Activated CD8-positive, alpha-beta T cell treated with anti-CD3 and anti-CD28 coated beads for 36 hours (primary cell): ENCODE measurements at places on chromosomes 3 and 15. TPM values are rescaled to one million over a fixed set of nuclear protein-coding genes. Genes with fewer than 3 reads are reported as not detected.

The CILP gene
- not detected for total RNA-seq

The ALPK3 gene
- 0.16 TPM for total RNA-seq

GRCh38 chr15:101410612-101411011, 78.9 kb downstream of the PCSK6 start:
- DNase-seq: no peak

GRCh38 chr3:174548841-174549623, 310.1 kb upstream of the NAALADL2 start:
- DNase-seq: no peak

GRCh38 chr15:52698514-52698913, 19.3 kb upstream of the ATOSA start:
- no peak for DNase-seq

GRCh38 chr15:31316135-31316795, 10.4 kb upstream of the KLF13 start:
- DNase-seq: peak; percentile 37

The TLE3 gene
- 48.4 TPM for total RNA-seq

- no peak for DNase-seq
Measured at GRCh38 chr3:85709346-85709892, 750.6 kb downstream of the CADM2 start.

- DNase-seq: no peak
Measured at GRCh38 chr3:172931746-172932285, 181.3 kb downstream of the ECT2 start.

The PDZRN3 gene
- not detected for total RNA-seq

The PPM1M gene
- total RNA-seq: 100 TPM

DNA sequence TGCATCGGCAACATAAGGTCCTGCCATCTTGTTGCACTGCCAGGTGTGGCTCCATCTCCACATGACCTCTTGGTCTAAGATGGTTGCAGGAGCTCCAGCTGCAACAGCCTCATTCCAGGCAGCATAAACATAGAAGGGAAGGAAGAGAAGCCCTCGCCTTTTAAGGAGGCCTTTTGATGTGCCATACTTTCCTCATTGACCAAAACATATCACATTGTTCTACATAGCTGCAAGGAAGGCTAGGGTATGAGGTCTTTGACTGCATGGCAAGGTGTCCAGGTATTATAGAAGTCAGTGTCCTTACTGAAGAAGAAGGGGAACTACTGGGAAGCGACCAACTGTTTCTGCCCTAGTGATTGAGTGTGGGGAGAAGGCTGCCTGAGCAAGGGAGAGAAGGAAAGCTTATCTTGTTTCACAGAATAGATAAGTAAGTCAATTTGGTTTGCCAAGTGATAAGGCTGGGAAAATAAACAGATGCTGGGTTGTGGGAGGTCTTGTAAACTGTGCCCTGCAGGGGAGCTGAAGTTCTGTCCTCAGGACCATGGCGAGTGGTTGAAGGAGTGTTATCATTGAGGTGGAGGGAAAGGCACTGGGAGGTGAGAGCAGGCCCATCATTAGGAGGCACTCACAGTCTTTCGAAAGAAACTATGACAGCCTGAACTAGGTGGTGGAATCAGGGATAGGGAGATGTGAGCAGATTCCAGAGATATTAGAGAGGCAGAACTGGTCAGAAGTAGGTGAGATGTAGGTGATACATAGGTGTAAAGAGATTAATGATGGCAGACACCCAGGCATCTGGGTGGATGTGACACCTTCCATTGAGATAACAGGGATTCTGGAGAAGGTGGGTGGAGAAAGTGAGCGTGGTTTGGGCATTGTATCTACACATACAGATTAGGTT, 93.8 kb upstream of the IGF1R start:
- DNase-seq: no peak

The TPRG1 gene
- total RNA-seq: 2.5 TPM

The MKRN3 gene
- 1.6 TPM for total RNA-seq

DNA sequence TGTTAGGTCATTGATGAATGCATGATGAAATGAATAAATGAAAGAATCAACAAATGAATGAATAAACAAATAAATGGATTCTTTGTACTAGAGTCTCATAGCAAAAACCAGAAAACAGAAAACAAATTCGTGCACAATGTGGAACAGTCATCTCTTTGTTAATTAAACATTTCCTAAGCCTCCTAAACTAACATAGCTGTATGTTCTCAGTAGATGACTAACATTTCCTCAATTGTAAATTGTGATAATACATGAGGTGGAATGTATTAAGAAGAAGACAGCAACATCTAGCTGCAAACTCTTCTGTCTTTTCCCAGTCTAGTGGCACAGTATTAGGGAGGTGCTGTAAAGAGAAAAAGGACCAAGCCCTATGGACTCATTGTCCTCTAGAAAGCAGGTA, 1021.0 kb downstream of the MCTP2 start:
- DNase-seq: no peak

DNA sequence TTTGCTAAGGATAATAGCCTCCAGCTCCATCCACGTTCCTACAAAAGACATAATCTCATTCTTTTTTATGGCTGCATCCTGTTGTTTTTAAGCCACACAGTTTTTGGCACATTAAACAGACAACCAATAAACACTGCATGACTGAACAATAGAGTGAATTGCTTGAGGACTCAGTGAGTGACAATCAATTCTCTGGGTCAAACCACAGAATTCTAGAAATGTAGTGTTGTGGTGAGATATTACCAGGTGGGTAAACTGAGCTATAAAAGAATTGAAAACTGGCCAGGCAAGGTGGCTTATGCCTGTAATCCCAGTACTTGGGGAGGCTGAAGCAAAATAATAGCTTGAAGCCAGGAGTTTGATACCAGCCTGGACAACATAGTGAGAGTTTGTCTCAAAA, 154.7 kb upstream of the CADPS start:
- DNase-seq: no peak

DNA sequence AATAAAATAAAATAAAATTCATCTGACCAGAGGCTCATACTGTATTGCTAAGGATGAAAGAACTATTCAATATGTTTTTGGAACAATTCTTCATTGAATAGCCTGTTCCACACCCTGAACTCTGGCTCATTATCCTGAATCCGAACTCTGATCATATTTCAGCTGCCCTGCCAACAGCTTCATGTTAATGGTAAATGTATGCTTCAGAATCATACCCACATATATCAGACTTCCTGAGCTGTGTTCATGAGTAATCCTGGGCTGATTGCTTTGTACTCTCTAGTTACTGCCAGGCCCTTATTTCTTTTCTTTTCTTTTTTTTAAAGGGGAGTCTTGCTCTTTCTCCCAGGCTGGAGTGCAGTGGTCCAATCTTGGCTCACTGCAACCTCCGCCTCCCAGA, 11.8 kb downstream of the INO80 start:
- DNase-seq: no peak

The CPN2 gene
- total RNA-seq: not detected

The GALNT15 gene
- not detected for total RNA-seq

GRCh38 chr3:77595371-77595870, 555.5 kb downstream of the ROBO2 start:
- no peak for DNase-seq

The CELSR3 gene
- 17.8 TPM for total RNA-seq

- DNase-seq: no peak
Measured at GRCh38 chr15:67782691-67782991, 42.7 kb upstream of the SKOR1 start.

GRCh38 chr15:60479361-60480110, 594 bp upstream of the ICE2 start:
- DNase-seq: peak; percentile 38

- no peak for DNase-seq
Measured at GRCh38 chr3:31322460-31322859, 210.3 kb upstream of the STT3B start.

GRCh38 chr3:126527455-126528211, 3.7 kb downstream of the CHST13 start:
- no peak for DNase-seq

- DNase-seq: peak; percentile 85
Measured at GRCh38 chr15:90885432-90886290, 1.4 kb downstream of the FES start.

The GABRR3 gene
- total RNA-seq: not detected

The SNX22 gene
- 1.8 TPM for total RNA-seq

The CPA3 gene
- total RNA-seq: not detected

The FETUB gene
- total RNA-seq: not detected

- no peak for DNase-seq
Measured at GRCh38 chr3:99709686-99710085, 71.3 kb downstream of the COL8A1 start.

- no peak for DNase-seq
Measured at GRCh38 chr15:99406716-99407487, 155.6 kb downstream of the LRRC28 start.

- no peak for DNase-seq
Measured at GRCh38 chr3:16357186-16358121, 92.4 kb downstream of the OXNAD1 start.

The CD80 gene
- 10.2 TPM for total RNA-seq

DNA sequence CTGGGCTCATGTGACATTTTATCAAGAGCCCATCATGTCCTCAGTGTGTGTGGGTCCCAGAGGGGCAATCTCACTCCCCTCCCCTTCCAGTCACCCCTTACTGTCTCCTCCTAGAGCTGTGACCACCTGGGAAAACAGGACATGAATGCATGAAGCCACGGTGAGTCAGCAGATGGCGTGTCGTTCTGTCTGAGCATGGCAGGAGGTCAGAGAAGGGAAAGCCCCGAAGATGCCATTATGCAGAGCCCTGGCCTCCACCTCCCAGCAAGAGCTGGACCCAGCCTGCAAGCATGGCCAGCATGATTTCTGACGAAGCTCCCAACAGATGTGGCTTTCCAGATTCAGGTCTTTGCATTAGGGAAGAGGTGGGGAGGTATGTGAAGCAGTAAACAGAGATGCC, 118.5 kb downstream of the TLE3 start:
- DNase-seq: peak; percentile 26

The AADACL2 gene
- total RNA-seq: not detected

GRCh38 chr3:99716463-99716995, 78.1 kb downstream of the COL8A1 start:
- no peak for DNase-seq

The RBSN gene
- total RNA-seq: 11.3 TPM

- DNase-seq: no peak
Measured at GRCh38 chr3:138355071-138355470, 6.7 kb downstream of the MRAS start.
